ENCODE measurements at places on chromosomes 4 and X.

DNA sequence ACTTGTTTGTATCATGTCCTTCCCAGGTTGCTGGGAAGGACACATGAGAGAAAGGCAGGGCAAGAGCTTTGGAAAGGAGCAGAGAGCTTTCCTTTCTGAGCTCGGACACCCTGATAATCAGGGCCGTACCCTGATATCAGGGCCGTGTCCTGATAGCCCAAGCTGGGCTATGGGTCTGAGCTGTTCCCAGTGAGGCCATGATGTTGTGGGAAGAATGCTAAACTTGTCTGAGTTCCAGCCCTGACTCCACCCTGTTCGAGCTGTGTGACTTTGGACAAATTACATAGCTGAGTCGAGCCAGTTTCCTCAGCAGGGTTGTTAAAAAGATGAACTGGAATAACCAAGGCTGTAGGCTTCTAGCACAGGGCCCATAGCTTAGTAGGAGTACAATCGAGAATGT is 3.3 kb upstream of the CXCR3 start:
- DNase-seq: no peak

DNA sequence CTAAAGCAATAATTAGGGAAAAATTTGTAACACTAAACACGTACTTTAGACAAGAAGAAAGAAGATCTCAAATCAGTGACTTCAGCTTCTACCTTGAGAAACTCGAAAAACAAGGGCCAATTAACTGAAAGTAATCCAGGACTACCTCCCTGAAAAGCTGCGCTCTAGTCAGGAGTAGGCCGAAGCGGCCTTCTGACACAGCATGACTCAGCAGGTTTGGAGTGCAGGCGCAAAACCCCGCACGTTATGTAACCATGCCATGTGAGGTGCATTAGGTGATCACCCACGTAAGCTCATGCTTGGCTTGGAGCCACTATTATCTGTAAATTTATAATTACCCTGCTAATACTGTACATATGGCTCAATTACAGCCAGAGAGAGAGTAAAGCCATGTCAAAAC is 52.8 kb upstream of the CCDC149 start:
- DNase-seq: no peak

- DNase-seq: no peak
Observed at GRCh38 chrX:150975655-150976390, 7.3 kb upstream of the HMGB3 start.

- no peak for DNase-seq
Observed at GRCh38 chrX:45295259-45295986, 94.7 kb upstream of the DIPK2B start.
